Activated T-cell treated with anti-CD3 and anti-CD28 coated beads, Interleukin-2, amount 50 U/mL, for 72 hours (primary cell): ENCODE measurements at places on chromosomes 11 and 22.

- DNase-seq = no peak
Measured at GRCh38 chr11:17563231-17563646, 16.2 kb downstream of the OTOG start.

DNA sequence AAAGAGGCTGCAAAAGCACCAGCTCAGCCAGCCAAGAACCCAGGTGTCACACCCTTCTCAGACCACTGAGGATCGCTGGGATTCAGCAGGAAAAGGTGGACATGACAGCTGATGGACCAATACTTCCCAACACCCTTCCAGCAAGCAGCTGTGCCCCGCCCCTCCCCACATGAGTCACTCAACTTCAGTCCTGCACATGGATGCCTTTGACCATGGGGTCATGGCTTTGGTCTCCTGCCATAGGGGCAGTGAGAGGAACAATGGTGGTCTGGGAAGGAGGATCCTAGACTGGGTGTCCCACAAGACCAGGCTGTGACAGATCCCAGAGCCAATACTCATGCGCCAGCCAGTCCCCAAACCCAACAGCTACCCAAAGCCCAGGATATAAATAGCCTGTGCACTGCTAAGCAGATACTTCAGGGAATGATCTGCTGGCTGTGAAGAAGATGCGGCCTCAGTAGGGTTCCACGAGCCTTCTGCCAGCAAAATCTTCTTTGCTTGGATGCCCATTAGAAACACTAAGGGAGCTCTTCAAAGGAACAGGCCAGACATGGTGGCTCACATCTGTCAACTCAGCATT, 5.5 kb upstream of the RGL4 start:
- DNase-seq = no peak

GRCh38 chr11:83061883-83062282, 9.8 kb downstream of the RAB30 start:
- DNase-seq = no peak

DNA sequence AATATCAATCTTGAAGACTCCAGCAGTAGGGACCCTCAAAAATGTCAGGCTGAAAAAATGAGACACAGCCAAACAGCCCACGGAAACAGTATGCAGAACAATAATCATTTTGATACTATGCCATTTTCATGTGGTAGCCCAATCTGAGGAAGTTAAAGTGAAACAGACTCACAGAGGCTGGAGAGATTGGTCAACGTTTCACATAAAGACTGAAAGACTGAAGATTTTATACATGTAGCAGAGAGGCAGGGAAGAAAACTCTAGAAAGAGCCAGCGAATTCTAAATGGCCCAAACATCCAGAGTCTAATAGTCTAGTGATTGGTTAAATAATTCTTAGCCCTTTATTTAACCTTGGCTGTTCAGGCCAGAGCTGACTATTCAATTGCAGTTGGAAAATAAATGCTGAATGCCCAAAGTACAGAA, 49.4 kb downstream of the MAML2 start:
- peak; percentile 26 for DNase-seq

DNA sequence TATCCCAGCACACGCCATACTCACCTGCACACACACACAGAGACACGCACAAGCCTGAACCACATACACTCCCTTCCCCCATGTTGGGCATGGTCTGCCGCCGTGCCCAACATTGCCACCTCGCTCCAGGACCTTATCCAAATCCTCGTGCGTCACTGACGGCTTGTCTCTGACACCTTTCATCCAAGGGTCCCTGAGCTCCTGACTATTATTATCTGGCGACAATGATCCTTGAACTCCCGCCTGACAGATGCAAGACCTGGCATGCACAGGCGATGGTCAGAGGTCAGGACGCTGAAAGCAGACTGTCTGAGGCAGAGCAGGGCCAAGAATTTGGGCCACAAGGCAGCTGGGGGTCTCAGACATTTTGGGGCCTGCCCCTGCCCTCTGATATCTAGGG, 4.2 kb downstream of the MB start:
- DNase-seq = no peak

GRCh38 chr22:40718250-40719204, 39.2 kb downstream of the MCHR1 start:
- DNase-seq = no peak

DNA sequence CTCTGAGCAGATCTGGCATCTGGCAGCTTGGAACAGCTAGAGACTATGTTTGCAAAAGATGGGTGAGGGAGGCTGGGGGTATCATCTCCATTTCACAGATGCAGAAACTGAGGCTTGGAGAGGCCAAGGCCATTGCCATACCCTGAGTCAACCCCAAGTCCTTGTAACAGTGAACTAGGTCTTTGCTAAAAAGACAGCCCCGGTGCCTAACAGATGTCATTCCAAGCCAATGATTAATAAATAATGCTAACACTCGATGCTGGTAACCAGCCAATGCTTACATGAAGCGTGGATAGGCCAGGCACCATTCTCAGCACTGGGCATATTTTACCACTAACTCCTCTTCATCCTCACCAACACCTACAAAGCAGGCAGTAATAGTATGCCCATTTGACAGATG, 164.0 kb downstream of the MN1 start:
- no peak for DNase-seq

DNA sequence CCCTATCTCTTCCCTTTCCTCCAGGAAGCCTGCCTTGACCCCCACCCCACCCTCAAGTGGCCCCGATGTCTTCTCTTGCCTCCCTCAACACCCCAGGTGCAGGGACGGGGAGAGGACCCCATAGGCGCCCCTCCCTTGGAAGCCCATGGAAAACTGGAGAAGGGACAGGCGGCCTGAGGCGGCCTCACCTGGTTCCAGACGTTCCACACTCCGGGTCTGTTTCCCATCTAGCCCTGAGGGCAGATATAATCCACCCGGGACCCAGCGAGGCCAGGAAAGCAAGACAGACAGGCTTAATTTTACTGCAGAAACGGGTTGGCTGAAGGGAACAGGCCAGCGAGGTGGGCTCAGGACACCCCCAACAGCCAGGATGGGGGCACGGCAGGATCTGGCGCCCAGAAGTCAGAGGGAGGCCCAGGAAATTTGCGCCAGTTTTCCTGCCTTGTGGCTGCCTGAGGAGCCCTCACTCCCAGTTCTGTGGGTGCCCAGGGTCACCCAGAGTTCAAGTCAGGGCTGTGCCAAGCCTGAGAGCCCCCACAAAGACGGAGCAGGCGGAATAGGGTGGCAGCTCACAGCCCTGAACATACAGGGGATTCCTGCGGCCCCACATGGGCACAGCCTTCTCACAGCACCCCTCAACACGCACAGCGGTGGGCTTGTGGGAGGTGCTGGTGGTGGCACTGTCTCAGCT, 3.0 kb upstream of the SIGIRR start:
- no peak for DNase-seq

GRCh38 chr11:15711311-15711710, 596.6 kb downstream of the INSC start:
- no peak for DNase-seq

GRCh38 chr11:129779342-129779741, 36.3 kb upstream of the TMEM45B start:
- DNase-seq = no peak
